ENCODE measurements at places on chromosomes 12 and 14.

DNA sequence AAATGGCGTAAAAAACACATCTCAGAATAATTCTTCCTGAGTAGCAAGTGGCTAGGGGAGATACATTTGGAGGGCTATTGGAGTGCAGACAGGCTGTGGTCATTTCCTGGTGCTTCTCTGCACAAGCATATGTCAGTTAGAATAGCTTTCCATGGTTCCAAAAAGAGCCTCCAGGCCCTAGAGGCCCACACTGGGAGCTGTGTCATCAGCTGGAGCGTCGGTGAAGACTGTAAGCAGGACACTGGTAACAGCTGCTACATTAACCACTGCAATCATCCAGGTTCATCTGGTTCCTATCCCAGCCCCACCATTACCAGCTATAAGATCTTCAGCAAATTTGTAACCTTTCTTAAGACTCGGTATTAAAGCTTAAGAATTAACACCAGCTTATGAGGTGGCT is 31.7 kb upstream of the APPL2 start:
- no peak for DNase-seq

DNA sequence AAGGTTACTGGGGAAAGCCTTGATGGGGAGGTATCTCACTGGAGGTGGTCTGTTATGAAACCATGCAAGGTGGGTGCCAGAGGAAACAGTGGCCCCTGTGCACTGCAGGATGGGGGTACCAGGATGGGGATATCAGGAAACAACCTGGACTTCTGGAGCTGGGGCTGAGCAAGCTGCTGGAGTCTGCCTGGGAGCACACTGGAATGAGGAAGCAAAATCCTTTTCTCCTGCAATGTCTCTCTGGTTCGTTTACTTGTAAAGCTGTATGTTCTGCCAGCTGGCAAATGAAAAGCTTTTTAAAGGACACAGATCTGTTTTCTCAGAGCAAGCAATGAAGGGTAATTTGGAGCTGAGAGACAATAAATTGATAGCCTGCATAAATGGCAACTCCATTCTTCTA is 23.2 kb upstream of the SERPINA1 start:
- no peak for DNase-seq

DNA sequence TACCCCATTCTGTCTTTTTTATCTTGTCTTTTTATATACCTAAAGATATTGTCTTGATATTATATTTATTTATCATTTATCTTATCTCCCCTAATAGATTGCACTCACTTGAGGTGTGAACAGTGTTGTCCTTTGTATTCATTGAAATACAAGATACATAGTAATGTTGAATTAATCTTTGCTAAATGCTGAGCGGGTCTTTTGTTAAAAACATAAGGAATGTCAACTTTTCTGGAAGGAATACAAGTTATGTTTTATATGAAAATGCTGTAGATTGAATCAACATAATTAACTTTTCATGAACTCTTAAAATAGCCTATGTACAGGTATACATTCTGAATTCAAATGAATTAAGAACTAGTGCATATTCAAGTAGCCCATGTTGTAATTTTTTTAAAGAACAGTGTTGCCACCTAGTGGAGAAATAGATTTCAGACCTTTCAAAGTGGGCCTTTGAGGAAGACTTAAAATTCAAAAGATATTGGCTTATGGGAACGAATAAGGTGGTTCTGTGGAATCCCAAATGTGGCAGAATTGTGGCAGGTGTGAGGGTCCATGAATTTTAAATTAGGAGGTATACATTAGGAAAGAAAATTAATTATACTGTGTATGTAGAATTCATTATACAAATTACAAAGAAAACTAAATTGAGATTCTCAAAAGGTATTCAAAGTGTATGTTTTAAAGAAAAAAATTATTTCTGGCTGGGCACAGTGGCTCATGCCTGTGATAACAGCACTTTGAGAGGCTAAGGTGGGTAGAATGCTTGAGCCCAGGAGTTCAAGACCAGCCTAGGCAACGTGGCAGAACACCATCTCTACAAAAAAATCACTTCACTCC is 19.1 kb downstream of the BBOF1 start:
- no peak for DNase-seq

DNA sequence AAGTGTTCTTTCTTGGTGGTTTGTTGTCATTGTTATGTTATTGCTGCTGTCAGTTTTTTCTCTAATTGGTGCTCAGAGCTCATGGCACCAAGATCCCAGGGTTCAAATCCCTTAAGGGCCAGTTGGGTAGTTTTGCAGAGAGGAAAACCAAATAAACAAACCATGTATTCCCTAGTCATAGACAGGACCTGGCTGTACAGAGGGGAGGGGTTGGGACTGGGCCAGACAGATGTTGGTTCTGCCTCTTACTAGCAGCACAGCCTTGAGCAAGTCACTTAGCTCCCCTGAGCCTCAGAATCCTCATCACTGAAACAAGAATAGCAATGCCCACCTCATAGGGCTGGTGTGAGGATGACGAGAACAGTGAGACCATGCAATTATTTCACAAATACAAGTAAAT is 53.4 kb downstream of the LTBP2 start:
- DNase-seq: no peak

GRCh38 chr12:31558521-31558920 is 32.4 kb downstream of the DENND5B start:
- DNase-seq: no peak

GRCh38 chr12:131613678-131614077 is 97.2 kb upstream of the SFSWAP start:
- DNase-seq: peak; percentile 79

DNA sequence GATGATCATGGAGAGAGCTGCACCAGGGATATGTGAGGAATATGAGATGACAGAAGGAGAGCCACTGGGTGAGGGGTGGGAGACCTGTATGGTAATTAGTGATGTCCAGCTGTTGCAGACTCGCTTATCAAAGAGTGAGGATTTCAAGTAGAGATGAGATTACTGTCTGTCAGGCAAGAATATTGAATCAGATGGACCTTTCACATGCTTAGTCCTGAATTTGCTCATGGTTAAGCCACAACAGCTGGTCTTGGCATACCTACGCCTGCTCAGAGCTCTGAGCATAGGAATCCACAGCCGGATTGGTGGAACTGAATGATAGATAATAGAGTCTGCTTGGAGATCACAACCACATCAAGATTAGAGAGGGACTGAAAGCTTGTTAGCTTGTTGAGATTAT is 115.2 kb upstream of the ARHGAP5 start:
- DNase-seq: no peak

- no peak for DNase-seq
These were observed 113.7 kb downstream of the RGS6 start for GRCh38 chr14:72045885-72046284.

DNA sequence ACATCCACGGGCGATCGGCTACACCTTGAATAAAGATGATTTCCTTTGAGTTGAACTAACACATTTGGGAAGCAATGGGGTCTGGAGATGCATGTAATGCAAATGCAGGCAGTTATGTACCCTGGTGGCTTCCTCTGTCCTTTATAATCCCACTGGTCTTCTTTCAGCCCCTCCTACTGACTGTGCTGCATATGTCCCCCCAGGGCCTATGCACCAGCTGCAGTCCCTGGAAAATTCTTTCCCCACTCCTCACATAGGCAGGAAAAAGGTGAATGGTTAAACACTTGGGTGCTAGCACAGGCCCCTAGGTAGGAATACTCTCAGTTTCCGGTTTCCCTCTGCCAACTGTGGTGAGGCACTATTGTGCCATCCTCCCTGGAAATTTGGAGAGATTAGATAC is 294.8 kb upstream of the SOX5 start:
- no peak for DNase-seq

GRCh38 chr12:131065801-131066200 is 112.1 kb downstream of the ADGRD1 start:
- DNase-seq: no peak

GRCh38 chr12:17982556-17982955 is 107.4 kb downstream of the RERGL start:
- DNase-seq: no peak

- DNase-seq: no peak
These were observed 258.0 kb upstream of the PLEKHG7 start for GRCh38 chr12:92444763-92445162.

GRCh38 chr12:3132636-3133404 is 55.6 kb downstream of the TSPAN9 start:
- no peak for DNase-seq

DNA sequence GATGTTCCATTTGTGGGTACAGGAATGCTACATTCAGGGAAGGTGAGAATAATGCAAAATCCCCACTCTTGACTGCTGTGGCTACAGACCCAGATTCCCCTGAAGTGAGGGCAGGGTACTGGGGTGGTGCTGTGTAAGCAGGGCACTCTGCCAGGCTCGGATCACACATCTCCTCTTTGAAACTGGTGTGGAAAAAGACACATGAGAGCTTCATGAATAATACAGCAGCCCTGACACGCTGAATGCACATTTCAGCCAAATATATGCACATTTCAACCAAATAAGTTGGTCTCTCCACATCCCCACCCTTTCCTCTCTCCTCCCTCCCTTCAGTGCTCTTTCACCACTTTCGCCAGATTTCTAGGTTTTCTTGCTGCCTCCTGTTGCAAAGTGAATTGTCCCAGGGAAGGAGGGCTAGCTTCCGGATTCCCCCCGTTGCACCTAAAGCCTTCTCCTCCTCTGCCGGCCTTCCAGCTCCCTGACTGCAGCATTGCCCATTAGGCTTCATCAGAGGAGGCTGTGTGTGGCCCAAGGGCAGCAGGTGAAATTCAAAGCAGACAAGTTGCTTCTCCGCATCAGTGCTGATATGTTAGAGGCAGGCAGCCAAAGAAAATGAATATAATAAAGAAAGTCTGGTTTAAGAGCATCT is 118.2 kb upstream of the TMCC3 start:
- DNase-seq: no peak

- DNase-seq: no peak
These were observed 266.5 kb downstream of the PAWR start for GRCh38 chr12:79424109-79424721.

DNA sequence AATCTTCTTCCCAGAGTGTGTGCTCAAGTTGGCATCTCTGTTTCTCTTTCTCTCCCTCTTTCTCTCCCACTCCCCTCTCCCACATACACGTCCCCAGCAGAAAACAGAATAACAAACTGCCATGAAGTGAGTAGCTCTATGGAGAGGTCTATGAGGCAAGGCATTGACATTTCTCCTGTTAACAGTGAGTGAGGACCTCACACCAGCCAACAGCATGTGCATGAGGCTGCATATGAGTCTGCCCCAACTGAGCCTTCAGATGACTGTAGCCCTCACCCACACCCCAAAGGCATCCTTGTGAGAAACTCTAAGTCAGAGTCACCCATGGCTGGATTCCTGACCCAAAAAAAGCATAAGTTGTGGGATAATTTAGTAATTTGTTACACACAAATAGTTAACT is 50.4 kb downstream of the MAGOHB start:
- DNase-seq: no peak

- DNase-seq: no peak
These were observed 45.8 kb downstream of the MIA2 start for GRCh38 chr14:39279515-39279914.

GRCh38 chr12:77940567-77940966 is 109.9 kb downstream of the NAV3 start:
- no peak for DNase-seq

Data from posterior cingulate gyrus (tissue), 11 donors.